AG10803 (cell line): ENCODE measurements at places on chromosomes 6 and 20.

GRCh38 chr6:162181741-162182401, 545.7 kb downstream of the PRKN start:
- DNase-seq = no peak

DNA sequence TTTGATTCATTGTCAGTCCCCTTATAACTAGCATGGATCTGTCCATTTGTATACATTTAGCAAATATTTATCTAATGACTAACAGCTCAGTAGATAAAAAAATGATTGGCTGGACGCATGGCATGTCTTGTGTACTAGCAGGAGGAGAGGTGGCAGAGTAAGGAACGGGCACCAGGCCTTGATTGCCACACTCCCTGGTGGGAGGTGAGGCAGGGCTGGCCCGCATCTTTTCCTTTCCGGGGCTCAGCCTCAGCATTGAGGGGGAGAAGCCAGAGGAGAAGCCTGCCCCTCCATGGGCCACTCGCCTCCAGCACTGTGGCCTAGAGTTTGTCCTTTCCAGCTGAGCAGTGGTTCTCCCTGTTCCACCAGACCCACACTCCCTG, 84.9 kb upstream of the TMEM181 start:
- DNase-seq = peak; percentile 29

DNA sequence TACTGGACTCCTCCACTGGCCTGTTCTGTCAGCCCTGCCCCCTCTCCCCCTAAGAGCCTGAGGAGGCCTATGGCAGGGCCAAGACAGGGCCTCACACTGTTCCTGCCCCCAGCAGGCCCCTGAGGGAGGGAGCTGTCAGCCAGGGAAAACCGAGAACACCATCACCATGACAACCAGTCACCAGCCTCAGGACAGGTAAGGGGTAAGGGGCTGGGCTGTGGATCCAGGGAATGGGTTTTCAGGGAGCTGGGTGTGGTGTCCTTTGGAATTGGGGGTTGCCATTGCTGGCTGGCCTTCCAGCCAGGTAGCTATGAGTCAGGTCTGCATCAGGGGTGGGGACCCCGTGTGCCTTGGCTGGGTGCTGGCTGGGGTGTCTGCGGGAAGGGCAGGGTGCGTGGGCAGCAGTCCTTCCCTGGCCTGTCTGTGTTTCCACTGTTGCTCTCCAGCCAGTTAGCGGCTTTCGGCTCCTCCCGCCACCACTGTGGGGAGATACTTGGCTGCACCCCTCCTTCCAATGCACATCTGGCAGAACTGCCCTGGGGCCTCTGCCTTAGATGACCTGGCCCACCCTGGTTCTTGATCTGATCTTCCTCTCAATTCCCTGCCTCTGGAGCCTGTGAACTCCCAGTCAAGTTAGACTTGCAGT, 3.9 kb downstream of the SLC29A1 start:
- DNase-seq = no peak

DNA sequence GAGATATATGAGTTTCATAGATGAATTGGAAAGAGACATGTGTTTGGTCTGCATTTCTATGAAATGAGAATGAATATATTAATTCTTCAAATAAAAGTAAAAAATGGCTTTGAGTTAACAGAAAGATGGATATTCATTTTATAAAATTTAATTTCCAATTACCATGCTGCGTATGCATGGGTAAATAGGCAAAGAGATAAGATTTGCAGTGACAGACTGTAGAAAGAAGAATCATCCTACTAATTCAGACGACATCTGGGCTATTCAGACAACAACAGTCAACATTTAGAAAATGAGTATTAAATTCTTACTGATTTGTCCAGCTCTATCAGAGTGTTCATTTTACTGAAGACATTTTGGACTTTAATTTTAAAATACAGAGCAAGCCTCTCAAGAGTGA, 602.2 kb upstream of the NRSN1 start:
- no peak for DNase-seq

DNA sequence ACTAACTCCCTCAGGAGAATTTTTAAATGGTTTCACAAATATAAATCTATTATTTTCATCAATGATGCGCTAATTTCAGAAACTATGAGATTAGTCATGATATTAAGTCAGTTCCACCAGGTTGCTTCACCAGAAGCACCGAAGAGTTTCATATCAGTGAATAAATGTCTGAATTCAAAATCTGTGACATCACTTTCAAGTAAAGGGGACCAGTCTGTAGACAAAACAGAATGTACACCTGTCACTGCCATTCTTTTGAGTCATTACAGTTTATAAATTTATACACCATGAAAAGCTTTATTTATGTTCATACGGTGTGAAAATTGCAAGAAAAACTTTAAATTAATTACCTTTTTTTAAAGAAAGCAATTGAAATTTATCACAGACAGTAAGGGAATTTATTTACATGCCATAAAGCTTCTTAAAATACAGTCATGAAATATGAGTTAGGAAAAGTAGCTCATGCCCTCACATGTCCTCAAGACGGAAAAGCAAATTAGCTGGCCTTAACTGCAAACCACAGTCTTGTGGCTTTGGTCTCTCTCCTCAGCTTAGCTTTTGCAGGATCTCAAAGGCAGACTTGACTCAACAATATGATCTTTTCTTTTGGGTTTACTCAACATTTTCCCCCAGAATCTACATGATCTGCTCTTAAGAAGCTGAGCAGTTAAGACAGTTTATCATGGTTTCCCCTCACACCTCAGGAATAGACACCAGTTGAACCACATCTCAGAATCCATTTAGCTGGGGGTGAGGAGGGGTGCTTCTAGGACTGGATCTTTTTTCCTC, 177.7 kb upstream of the MCHR2 start:
- DNase-seq = peak; percentile 87

DNA sequence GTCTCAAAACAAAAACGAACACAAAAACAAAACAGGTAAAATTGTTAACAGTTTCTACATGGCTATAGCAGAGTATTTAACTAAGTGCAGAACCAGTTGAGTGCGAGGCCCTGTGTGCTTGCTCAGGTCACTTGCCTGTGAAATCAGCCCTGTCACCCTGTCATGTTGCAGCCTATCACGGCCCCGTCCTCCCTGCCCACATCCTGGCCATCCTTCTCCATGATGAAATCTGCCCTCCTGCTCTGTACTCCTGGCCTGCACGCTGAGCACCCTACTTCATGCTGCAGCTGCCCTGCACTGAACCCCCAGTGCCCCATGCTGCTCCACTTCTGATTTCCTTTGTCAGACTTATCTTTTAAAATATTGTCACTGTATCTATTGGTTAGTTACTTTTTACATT, 62.4 kb downstream of the DTD1 start:
- DNase-seq = no peak

- DNase-seq = peak; percentile 57
Observed at GRCh38 chr6:139153855-139154254, 19.0 kb downstream of the HECA start.

DNA sequence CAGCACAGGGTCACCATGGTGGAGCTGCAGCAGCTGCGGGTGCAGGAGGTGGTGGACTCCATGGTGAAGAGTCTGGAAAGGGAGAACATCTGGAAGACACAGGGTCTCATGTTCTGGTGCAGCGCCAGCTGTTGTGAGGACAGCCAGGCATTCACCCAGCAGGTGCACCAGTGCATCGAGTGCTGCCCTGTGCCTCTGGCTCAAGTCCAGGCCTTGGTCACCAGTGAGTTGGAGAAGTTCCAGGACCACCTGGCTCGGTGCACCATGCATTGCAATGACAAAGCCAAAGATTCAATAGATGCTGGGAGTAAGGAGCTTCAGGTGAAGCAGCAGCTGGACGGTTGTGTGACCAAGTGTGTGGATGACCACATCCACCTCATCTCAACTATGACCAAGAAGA, 22.9 kb upstream of the RIPK1 start:
- DNase-seq = no peak

DNA sequence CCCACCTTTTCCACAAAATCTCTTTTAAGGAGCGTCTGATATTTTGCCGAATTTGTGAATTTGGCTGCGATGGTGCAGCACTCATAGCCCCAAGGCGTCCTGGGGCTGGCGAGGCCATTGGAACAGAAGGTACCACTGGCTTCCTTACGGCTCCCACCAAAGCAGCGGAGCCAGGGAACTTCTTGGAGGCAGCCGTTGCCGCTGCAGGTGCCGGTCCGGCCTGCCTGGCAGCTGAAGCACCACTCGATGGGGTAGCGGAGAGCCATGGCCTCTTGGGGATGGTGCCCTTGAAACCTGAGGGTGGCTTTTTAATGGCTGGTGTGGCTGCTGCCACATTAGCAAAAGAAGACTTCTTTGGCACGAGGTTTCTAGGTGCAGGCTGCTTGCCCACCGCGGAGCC, 29.8 kb downstream of the DIDO1 start:
- DNase-seq = no peak
